ENCODE measurements at places on chromosomes 3 and 15. TPM values are rescaled to one million over a fixed set of nuclear protein-coding genes. Genes with fewer than 3 reads are reported as not detected.
A peak's percentile ranks its signal among the peaks of the same experiment; 100 is the strongest.

DNA sequence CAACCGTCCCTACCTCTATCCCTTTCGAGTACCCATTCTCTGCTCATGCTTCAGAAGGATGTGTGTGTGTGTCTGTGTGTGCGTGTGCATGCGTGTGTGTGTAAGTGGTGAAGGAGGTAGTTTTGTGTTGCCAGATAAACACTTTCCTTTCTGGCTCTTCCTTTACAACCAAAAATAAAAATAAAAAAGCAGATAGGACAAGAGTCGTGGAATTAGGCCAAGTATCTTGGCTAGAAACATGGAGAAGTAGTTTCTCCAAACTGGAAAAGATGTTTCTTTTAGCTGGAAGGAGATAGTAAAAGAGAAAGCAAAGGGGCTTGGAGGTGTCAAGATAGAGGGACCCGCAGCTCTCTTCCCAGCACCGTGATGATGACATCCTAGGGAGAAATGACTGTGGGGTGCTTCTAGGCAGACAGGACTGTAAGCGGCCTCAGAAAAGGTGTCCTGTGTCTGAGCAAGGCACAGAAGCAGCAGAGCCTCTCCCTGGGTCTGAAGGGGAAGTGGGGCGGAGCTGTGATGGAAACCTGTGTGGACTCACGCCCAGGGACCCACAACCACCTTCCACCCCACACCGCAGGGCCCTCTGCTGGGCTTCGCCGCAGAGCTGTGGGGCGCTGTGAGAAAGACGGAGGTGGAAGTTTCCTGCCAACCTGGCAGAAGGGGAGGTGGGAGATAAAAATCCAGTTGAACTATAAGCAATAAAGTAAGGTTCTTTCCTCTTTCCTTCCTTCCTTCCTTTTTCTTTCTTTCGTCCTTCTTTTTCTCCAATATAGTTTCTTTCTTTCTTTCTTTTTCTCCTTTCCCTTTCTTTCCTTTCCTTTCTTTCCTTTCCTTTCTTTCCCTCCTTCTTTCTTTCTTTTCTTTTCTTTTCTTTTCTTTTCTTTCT lies 35.3 kb downstream of the MUC20 start:
- DNase-seq, result no peak

GRCh38 chr15:85690561-85691231 lies 104.0 kb downstream of the KLHL25 start:
- DNase-seq, result no peak

The GABRB3 gene
- 1.7 TPM for total RNA-seq

DNA sequence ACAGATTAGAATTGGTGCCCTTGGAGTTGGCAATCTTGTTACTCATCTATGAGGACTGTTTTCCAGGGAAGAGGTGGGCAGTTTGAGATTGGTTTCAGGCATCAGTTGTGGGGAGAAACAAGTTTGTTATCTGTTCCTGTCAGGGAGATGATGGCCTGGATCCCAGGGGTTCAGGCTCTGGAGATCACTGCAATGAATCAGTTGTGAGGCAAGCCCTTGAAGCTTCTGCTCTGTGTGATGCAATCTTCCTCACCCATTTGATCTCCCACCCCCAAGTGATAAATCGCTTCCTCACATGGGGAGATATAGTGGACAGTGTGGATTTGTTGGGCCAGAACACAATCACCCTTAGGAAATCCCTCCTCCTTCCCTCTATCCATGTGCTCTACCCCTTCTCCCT lies 276.6 kb upstream of the LRTM1 start:
- DNase-seq, result no peak

DNA sequence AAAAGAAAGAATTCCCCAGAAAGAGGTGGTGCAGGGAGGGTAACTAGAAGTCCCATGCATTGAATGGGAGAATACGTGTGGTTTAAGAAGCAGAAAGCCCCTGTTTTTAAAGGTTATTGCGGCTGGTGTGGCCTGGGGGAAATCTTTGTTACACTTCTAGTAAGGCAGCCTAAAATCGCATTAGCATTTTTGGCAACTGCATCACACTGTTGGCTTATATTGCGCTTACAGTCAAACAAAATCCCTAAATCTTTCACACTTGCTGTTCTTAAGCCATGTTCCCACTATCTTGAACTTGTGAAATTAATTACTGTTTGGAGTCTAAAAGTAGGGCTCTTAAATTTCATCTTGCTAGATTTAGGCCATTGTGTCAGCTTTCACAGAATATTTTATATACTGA lies 66.0 kb upstream of the GOLIM4 start:
- DNase-seq, result no peak

The GPR160 gene
- total RNA-seq, result 0.37 TPM

GRCh38 chr3:42226470-42227425 lies 39.2 kb downstream of the CCK start:
- no peak for DNase-seq

DNA sequence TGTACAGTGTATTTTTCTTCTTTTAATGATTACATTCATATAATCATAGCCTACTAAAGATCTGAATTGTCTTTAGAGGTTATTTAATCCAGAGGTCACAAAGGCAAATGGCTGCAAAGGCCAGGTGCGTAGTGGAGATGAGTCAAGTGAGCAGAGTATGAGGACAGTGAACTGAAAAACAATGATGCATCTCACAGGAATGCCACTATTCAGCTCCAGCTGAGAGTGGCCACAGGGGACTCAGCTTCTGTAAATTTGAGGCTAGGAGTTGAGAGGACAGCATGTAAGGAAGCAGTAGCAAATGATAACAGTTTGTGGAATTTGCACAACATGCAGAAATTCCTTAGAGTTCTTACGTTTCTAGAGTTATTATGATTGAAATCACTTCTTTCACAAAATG lies 50.4 kb downstream of the COL6A5 start:
- peak; percentile 74 for DNase-seq

DNA sequence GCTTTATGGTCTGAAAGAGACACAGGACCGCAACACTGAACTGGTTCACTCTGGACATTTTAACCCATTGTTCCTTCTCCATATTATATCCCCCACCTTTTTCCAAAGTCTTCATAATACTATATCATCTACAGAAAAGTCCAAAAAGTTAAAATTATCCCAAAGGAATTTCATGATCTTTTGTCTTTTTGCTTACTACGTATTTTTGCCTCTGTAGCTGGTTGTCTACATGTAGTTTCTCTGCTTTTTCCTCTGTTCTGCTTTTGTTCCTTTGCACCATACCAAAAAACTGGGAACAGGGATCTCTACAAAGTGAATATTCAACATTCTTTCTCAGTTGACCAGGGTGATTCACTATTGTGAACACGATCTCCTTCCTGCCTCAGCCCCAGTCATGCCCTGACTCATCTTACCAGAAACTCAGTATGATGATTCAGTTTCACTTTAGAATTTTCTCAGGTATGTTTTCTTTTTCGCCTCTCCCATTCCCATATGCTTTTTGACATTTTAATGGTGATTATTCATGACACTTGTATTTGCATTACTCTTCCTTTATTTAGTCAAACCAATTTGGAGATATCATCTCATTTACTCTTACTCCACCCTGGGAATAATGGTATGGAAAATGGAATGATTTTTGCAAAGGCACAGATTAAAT lies 14.5 kb downstream of the EMC4 start:
- DNase-seq, result peak; percentile 97

The IQCF5 gene
- total RNA-seq, result not detected

DNA sequence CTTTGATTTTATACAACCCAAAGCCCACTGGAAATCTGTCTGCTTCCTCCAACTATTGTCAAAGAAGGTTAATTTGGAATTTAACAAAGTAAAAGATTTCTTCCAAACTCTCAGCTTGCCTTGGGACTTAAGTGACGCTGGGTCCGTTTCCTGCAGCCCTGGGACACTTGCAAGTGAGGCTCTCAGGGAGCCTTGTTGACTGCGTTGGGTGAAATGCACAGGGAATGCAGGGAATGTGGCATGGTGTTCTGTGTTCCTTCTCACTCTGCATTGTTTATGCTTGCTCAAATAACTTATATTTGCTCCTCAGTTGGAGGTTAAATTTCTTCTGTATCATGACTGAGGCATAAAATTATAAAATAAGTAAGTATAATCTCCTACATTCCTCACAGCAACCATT lies 60.9 kb upstream of the TJP1 start:
- DNase-seq, result no peak

GRCh38 chr3:139953131-139953910 lies 18.3 kb downstream of the CLSTN2 start:
- peak; percentile 81 for DNase-seq

DNA sequence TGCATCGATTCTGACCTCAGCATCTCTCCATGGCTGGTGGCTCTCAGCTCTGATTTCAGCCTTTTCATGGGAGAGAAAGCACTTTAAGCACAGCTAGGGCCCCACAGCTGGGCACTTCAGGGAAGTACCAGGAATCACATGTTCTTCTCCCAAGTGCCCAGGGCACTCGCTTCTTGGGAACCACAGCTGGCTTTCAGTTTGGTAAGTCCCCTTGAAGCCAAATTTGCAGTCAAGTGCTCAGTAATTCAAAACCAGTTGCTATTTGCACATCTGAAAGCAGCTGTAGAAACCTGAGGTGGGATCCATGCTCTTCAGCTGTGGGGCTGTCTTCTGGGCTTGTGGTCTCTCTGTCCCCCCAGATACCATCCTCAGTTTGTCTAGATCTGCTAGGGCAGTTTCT lies 12.8 kb downstream of the GABRA5 start:
- DNase-seq, result no peak

GRCh38 chr3:112470788-112471187 lies 28.5 kb downstream of the BTLA start:
- no peak for DNase-seq

Measured in mammary epithelial cell (primary cell).